ENCODE measurements at places on chromosomes 2 and 18.

GRCh38 chr2:46829231-46829995 lies 86.2 kb downstream of the MCFD2 start:
- DNase-seq = no peak

- DNase-seq = peak; percentile 19
These were observed 80.7 kb downstream of the EML4 start for GRCh38 chr2:42249887-42250286.

GRCh38 chr18:66156946-66157687 lies 406.3 kb downstream of the CDH7 start:
- no peak for DNase-seq

DNA sequence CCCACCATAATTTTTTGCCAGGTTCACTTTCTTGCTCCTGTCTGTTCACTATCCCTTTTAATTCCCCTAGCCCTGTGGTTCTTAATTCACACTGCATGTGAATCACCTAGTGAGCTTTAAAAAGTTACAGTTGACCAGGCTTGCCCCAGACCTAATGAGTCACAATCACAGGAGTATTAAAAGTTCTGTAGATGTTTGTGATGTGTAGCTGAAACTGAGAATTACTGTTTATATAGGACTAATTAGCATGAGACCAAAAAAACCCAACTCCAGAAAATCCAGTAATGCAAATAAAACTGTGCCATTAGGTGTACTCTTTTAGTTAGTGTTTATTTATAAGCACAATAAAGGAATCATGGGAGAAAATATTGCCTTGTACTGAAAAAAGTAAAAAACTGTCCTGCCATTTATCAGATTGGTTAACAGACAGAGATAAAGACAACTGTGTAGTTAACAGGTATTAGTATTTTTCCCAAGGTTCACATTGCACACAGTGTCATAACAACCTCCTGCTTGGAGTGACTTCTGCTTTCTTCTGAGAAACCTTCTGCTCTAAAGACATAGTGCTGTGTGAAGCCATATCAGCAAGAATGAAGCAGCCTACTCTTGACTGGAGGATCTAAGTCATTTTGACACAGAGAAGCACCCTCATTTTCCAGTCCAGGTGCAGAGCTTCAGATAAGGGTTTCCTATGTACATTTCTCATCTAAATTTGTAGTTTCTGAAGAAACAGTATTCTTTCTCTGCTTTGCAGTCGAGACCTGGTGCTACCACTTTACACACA lies 39.0 kb downstream of the VAPA start:
- no peak for DNase-seq

DNA sequence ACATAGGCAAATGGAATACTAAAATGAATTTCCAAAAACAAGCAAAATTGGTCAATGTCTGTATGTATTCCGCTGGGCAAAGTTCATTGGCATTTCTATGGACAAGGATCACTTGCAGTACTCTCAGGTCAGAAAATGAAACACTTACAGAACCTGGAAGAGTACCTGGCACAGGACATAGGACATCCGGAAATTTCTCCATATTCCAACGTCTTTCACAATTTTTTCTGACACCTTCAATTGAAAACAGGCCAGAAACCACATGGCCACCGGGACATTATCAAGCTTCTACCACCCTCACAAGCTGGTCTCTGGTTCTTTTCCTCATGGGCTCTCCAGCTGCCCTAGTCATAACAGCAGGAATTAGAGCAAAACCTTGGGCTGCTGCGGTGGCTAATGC lies 96.9 kb upstream of the MSH6 start:
- DNase-seq = no peak

- no peak for DNase-seq
These were observed 24.9 kb downstream of the VPS4B start for GRCh38 chr18:63397349-63397748.

- peak; percentile 67 for DNase-seq
These were observed 79.0 kb upstream of the ID2 start for GRCh38 chr2:8602809-8603208.

DNA sequence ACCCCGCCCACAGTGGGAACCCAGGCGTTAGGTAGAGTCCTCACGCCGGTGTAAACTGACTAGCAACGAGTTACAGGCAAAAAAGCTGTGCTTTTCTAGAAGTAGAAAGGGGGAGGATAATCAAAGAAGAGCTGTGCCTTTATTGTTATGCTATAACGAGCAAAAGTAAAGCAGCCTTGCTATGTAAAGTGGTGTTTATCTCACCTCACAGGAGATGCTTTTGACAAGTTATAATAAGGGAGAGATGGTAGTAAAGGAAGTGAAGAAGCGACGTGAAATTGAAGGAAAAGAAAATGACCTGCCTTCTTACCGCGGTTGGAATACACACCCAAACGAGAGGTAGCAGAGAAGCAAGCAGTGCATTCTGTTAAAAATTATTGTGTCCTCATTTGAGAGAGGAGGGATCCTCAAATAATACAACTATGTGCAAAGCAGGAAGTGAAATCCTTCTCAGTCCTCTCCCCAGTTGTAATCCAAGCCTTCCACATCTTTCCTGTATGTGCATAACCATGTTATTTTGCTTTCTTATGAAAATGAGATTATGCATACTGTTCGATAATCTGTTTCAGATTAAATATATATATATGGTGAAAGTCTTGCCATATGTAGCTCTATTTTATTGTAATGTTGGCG lies 962 bp downstream of the TANK start:
- no peak for DNase-seq

DNA sequence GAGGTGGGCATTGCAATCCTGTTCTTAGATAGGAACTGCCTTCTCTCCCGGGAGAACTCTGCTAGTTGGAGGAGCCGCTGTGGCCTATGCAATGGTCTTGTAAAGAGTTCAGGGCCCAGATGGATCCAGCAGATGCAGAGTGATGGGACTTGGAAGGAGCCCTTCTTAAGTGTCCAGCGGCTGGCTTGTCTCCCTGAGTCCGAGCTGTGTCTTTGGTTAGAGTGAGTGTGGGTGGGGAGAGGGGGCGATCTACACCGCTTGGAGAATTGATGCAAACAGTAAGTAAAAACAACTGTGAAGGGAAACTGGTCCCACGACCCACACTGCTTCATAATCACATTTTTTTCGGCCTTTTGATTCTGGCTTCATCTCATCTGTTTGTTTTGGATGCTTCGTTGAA lies 89.8 kb upstream of the CYRIA start:
- no peak for DNase-seq

DNA sequence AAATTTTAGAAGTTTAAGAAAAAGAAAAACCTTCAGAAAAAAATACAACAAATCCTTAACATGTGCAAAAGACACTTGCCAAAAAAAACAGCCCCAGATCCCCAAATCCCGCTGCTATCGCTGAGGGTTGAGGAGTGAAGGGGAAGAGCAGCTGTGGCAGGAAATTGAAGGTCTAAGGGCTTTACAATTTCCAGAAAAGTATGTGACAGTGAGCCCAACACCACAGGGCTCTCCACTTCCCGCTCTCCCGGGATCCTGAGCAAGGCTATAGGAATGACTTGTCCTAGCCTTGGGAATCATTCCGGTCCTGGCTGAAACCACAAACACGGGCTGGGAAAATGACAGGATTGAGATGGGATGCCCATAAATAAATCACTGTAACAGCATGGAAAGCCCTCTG lies 191.4 kb downstream of the TMEM163 start:
- DNase-seq = no peak

DNA sequence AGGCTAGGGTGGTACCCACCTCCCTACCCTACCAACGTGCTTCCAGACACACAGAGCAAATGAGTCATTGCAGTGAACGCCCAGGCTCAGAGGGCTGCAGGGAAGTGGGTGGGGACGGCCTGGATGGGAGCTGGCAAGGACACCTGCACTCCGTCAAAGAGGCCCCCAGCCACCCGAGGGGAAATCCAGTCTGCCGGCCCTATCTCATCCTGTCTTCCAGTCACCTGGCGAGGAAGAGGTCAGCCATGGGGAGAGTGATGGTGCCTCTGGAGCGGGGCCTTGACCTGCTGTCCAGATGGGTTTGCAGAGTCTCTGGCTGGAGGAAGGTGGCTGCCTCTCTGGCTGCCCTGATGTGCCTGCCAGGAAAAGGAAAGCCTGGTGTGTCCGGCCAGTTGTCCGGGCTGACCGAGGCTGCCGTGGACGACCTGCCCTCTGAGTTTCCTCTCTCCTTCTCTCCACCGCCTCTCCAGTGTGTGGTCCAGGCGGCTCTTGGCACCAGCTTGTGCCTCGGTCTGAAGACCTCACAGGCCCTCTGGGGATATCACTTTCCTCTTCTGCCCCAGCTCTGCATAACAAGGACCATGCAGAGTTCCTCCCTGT lies 209.7 kb upstream of the COPS8 start:
- no peak for DNase-seq

- no peak for DNase-seq
These were observed 221.7 kb upstream of the SPOPL start for GRCh38 chr2:138279871-138280270.

DNA sequence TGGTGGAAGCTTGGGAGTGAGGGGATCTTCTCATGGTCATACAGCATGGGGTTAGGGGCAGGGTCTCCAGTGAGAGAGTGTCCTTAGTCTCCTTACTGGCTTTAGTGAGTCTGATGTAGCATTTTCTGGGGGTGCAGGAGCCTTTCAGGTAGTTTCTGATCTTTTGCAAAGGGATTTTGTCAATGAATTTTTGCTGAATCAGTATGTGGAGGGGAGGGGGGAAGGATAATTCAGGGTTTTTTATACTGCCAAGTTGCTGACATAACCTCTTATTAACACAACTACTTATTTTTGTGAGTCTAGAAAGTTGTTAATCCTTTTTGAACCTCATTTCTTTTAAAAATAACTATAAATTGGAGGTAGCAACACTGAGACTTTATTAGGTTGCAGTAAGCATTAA lies 35.3 kb upstream of the ZDBF2 start:
- no peak for DNase-seq

GRCh38 chr2:105397025-105397722 lies 1.7 kb downstream of the FHL2 start:
- DNase-seq = no peak

DNA sequence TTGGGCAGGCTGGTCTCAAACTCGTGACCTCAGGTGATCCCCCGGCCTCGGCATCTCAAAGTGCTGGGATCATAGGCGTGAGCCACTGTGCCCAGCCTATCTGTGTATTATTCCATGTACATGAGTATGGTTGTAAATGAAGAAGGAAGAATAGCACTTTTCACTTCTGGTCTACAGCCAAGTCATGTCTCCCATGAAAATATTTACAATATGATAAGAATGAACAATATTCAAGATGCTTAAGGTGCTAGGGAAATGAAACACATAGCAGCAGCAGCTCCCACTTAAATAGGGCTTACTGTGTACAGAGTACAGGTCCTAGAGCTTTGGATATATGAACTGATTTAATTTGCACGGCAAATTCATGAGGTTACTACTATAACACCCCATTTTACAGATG lies 70.3 kb upstream of the COL5A2 start:
- peak; percentile 46 for DNase-seq

GRCh38 chr18:34221971-34222306 lies 2.8 kb downstream of the NOL4 start:
- DNase-seq = peak; percentile 16

DNA sequence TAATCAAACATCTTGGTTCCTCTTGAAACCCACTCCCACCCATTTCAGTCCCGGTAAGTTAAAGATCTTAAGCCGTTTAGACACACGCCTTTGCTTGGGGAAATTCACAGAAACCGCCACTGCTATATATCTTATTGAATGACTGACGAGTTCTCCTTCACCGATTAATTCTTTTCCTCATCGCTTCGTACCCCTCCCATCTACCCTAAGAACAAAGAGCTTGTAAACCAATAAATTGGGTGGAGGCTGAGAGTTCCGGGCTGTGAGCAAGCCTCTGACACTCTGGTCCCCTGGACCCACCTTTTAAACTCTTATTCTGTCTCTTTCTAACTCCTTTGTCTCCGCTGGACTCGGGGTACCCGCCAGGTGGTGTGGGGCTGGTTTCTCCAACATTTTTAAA lies 30.6 kb downstream of the TMEM131 start:
- no peak for DNase-seq

- DNase-seq = peak; percentile 25
These were observed 31.5 kb downstream of the TRABD2A start for GRCh38 chr2:84849271-84849952.

DNA sequence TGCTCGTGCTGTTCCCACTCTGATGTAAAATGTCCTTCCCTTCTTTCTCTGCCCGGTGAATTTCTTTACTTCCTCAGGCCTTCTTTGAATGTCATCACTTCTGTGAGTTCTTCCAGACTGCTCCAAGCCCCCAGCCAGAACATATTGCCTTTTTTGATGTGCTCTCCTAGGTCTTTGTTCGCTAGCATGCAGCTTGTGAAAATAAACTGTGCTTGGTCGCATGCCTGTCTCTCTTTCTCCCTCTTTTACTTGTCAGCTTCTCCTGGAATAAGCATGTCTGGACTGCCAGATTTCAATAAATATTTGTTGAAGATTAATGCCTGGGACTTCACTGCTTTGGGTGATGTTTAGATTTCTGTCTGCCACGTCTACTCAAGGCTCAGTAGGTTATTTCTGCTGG lies 82.7 kb upstream of the ARHGAP28 start:
- peak; percentile 94 for DNase-seq

DNA sequence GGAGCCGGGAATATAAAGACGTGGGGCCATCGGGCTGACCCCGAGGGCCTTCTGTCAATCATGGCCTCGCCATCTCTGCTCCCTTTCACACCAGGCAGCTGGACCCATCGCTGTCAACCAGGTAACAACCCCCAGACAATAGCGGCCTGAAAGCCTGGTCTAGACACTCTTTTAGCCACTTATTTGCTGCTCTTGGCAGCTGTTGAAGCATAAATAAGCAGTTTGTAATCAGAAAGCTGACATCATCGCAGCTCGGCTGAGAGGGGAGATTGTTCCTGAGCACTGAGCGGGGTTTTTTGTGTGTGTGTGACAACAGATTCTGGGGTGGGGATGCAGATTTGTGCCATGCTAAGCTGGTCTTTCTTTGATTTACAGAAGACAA lies 423.6 kb upstream of the POU3F3 start:
- DNase-seq = no peak

- DNase-seq = no peak
These were observed 27.2 kb downstream of the CDKL4 start for GRCh38 chr2:39216346-39217191.
